ENCODE measurements at places on chromosomes 5 and 9. TPM values are rescaled to one million over a fixed set of nuclear protein-coding genes. Genes with fewer than 3 reads are reported as not detected.

- no peak for DNase-seq
Measured at GRCh38 chr9:89461265-89461664, 36.6 kb downstream of the SEMA4D start.

GRCh38 chr9:116090030-116090770 is 63.4 kb upstream of the PAPPA start:
- DNase-seq, result no peak

Gene EQTN
- not detected for total RNA-seq

- DNase-seq, result no peak
Measured at GRCh38 chr5:9344751-9345240, 201.1 kb downstream of the SEMA5A start.
